Tibial nerve (tissue), 4 donors: ENCODE measurements at places on chromosomes 2 and 18.

- DNase-seq, result no peak
These were observed 5.7 kb upstream of the PTPRN start for GRCh38 chr2:219314804-219315468.

- DNase-seq, result no peak
These were observed 10.7 kb downstream of the PSTPIP2 start for GRCh38 chr18:46061387-46061786.

- DNase-seq, result no peak
These were observed 1190.2 kb upstream of the NRXN1 start for GRCh38 chr2:52222128-52222527.

DNA sequence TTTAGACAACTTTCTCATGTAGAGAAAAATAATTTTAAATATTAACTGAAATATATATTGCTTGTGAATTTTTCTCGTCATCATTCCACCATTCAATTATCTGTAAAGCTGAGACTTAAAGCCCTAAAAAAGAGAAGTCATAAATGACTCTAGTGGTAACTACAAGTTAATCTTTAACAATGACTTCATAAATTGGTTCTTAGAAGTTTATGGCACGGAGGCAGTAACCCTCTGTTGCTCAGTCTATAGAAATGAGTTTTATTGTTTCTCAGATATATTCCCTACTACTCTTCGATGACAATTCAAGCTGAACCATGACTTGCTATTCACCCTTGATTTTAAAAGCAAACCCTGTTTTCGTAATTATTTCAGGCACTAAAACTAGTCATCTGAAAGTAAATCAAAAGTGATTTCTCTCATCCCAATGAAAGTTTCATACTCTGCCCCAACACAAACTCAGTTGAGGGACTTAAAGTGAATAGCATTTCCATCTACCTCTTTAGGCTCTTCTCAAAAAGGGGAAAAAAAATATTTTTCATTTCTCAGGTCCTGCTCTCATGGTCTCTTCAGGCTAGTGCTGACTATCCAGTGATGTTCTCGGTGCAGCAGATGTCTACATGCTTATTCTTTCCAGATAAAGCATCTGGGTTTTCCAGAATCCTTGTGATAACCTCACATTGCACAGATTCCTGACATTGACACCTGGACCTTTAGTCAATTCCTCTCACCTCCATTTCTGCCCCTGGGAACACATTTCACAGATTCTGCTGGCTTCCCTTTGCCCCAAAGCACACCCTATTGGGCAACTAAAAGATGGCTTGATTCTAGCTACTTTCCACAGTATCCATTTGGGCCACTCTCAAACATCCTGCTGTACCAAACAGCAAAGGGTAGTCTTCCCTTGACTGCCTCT lies 207.8 kb upstream of the LRATD1 start:
- DNase-seq, result no peak

DNA sequence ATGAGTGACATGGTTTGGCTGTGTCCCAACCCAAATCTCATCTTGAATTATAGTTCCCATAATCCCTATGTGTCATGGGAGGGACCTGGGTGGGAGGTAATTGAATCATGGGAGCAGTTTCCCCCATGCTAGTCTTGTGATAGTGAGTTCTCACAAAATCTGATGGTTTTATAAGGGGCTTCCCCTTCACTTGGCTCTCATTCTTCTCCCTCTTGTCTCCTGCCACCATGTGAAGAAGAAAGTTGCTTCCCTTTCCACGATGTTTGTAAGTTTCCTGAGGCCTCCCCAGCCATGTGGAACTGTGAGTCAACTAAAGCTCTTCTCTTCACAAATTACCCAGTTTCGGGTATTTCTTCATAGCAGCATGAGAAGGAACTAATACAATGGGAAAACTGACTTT lies 14.0 kb downstream of the DNAH7 start:
- no peak for DNase-seq

- DNase-seq, result no peak
These were observed 36.7 kb downstream of the PROC start for GRCh38 chr2:127454595-127455565.

DNA sequence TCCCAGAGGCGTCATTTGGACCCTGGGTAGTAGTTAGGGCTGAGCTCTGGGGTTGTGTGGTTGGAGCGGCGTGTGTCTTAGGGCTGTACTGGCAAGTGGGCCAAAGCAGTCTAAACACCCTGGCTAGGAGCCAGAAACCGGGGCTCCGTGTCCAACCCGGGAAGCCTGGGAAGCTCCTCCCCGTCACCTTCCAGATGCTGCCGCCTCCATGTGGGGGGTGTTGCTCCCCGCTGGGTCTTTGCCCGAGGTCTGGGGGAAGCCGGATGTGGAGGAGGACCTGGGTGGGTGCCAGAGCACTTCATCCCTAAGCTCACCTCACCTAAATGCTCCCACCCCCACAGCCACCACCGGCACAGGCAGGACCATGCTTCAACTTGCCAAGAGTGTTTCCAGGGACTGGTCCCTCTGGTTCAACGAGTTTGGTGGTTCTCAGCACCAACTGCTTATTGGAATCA lies 25.4 kb downstream of the TET3 start:
- DNase-seq, result no peak

- DNase-seq, result no peak
These were observed 849 bp upstream of the VRK2 start for GRCh38 chr2:58045580-58046334.

- DNase-seq, result no peak
These were observed 67.6 kb downstream of the TPGS2 start for GRCh38 chr18:36761186-36761698.

GRCh38 chr2:85902496-85902895 lies 13.7 kb upstream of the ST3GAL5 start:
- DNase-seq, result no peak

- DNase-seq, result no peak
These were observed 1943.8 kb upstream of the PIK3C3 start for GRCh38 chr18:40011201-40011600.

DNA sequence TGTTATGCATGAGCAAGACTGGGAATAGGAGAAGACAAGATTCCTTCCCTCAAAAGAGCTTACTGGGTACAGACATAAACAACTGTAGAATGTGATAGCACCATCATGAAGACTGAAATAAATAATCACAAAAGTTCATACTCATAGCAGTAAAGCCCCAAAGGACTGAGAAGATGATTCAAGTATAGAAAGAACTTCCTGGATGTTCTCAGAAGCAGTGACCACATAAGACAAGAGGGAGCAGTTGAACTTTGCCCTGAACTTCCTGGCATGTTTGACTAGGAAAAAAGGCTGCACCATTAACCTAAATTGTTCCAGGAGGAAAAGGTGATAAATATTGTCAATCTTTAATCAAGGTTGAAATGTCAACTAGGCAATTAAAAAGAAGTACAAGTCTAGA lies 57.8 kb upstream of the CCDC141 start:
- DNase-seq, result no peak

DNA sequence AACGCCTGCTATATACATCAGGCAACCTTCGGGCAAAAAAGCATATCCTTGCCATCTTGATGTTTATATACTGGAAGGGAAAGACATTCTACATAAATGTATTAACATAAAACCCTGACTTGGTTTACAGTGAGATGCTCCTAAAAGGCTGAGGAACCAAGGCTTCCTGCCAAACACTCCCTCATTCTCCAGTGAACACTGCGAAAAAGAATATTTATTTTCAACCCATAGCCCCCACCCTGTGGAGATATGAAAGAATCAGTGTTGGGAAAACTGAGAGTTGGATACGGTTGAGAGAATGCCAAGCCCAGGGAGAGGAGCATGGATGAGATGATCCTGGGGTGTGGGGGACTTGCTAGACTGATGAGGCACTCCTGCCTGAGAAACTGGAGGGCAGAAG lies 94.9 kb downstream of the PIEZO2 start:
- no peak for DNase-seq

DNA sequence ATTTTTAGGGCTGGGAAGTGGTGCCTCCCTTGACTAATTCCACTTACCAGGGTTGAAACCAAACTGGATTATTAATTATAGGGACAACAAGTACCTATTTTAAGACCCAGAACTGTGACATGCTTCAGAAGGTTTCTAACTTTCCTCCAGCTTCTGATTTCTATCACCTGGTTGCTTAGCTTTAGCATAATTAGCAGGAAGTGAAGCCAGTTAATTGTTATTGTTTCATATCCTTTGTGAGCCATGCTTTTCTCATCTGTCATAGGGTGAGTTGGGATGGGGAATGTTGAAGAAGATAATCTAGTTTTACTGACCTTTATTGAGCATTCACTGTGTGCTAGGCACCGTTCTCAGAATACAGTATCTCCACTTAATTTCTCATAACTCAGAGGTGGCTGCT lies 3.2 kb downstream of the YPEL5 start:
- no peak for DNase-seq

DNA sequence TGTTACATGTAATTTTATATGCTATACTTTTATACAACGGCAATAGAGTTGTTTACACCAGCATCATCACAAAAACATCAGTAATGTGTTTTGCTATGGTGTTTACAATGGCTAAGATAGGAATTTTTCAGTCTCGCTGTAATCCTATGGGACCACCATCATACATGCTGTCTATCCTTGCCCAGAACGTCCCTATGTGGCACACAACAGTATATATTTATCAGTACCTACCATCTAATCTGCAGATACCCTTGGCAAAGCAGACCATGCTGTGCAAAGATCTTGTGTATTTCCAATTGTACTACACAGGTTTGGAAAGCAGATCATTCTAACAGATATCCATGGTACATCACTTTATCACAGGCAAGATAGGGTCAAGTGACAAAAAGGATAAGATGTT lies 15.3 kb downstream of the RPL31 start:
- DNase-seq, result no peak

DNA sequence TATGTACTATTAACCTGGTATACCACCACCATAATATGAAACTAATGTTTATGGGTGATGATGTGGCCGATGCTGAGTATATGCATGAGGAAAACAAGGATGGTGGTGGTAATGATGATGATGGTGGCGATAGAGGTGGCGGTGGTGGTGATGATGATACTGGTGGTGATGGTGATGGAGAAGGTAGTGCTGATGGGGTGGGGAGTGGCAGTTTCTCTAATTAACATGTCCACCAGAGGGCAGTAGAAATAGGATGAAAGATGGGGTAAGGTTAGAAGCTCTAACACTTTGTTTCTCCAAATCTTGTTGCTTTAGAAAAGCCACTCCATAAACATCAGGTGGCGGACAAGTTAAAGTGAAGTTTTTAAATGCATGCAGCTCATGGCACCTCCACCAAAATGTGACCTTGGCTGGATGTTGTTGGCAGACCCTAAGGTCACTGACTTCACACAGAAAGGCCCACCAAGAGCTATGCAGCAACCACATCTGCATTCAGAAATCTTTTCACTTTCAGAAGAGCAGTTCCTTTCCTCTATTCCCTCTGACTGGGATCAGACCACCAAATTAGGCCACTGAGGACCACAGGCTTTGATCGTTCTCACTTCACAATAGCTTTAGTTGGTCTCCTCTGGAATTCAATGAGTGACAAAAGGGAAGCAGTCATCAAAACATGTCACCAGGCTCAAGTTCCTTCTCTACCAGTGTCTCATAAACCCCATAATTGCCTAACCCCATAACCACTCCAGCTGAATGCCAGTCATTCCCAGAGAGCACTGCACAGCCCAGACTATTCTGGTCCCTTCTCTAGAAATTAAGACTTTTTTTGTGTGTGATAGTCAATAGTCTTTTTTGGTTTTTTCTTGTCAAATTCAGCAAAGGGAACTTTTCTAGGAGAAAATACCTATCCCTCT lies 7.5 kb upstream of the BCL11A start:
- no peak for DNase-seq
